Esophagus squamous epithelium (tissue), 5 donors: ENCODE measurements at places on chromosomes 5 and 9.

DNA sequence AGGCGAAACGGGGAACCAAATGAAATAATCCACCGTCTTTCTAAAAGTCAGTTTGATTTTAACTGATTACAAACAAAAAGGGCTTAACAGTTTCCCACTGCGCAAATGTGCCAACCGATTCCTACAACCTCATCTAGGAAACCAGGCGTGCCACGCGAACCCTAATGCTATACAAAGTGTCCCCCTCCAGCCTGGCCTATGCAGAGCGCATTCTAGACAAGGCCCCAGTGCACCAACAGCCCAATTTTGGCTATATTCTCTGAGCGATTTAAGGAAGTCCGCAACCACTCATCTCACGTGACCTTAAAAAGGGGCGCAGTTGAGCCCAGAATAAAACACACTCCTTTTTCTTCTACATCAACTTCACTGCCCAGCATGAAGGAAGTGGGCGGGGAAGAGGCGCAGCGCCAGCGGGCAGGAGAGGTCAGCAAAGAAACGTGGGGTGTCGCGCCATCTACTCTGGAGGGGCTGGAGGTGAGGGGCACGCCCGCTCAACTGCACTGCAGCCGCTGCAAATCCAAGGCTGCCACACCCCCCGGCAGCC, 779 bp downstream of the FAM13B start:
- peak; percentile 36 for DNase-seq

GRCh38 chr5:33736510-33736909, 155.3 kb downstream of the ADAMTS12 start:
- DNase-seq = no peak

- no peak for DNase-seq
Observed at GRCh38 chr5:32595118-32595517, 9.8 kb downstream of the SUB1 start.

DNA sequence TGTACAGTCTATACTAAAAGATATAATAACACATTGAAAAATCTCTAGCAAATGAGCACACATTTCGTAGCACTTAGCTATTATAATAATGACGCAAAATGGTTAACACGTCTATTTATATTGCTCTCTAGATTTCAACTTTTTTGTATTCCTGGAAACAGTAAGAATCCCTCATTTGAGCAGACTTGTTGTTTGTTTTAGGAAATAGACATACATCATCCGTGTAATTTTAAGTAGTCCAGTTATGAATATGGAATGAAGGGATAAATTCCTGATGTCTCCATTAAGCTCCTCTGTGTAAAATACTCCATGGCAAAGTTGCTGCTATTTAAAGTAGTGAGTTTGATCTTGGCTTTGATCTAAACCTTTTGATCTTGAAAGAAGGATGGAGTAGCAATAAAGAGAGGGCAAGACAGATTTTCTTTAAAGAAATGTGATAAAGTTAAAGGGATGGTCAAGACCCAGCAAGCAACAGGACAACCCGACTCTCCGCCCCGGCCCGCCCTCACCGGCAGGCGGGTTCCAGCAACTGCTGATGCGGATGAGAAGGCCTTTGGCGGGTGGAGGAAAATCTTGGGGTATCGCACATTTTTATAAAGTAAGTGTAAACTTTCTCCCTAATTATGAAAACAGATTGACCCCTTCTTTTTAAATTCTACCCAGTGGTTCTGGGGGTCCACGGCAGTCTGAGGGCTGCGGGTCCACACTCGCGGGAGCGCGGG, 277.4 kb downstream of the AOPEP start:
- no peak for DNase-seq

DNA sequence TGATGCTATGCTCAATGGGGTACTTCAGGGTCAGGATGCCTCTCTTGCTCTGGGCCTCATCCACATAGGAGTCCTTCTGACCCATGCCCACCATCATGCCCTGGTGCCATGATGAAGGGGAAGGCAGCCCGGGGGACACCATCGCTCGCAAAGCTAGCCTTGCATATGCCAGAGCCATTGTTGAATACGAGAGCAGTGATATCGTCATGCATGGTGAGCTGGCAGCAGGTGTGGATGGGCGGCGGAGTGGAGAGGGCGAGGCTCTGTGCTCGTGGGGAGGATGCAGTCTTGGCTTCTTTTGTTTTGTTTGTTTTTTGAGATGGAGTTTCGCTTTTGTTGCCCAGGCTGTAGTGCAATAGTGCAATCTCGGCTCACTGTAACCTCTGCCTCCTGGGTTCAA, 17.2 kb upstream of the SPZ1 start:
- no peak for DNase-seq

- no peak for DNase-seq
Observed at GRCh38 chr5:83104021-83104420, 26.7 kb downstream of the XRCC4 start.

- no peak for DNase-seq
Observed at GRCh38 chr5:172835290-172835993, 1.4 kb downstream of the ERGIC1 start.

DNA sequence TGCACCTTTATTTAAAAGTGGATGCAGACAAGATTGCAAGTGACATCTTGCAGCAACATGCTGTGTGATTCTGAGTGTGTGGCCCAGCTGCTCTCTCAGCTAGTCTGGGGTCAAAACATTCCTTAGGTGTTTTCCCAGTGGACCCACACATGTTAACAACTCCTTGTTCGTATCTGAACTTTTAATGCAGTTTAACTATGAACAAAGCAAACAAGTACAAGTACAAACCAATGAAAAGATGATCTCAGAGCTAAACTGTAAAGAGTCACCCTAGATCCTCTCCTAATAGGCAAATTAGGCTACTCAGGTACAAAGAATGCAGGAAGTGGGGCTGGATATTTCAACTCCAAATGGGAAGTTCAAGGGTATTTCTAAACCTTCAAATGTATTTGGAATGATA, 108.4 kb downstream of the ENTREP1 start:
- DNase-seq = no peak

GRCh38 chr9:524008-524407, 309.3 kb downstream of the DOCK8 start:
- no peak for DNase-seq

- DNase-seq = no peak
Observed at GRCh38 chr5:94345257-94345656, 273.1 kb downstream of the KIAA0825 start.

DNA sequence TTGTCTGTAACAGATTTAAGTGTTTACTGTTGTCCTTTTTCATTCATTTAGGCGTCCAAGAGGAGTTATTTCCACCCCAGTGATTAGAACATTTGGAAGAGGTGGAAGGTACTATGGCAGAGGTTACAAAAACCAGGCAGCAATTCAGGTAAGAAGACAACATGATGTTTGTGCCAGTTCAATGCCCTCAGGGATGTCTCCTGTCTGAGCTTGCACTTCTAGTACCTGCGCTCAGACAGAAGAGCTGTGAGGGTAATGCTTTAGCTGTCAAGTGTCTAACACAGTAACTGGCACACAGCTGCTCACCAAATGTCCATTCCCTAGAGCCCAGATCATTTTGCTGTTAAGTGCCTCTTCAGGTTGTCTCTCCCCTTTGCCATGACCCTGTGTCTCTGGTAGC, 14.2 kb upstream of the PHF2 start:
- DNase-seq = no peak

DNA sequence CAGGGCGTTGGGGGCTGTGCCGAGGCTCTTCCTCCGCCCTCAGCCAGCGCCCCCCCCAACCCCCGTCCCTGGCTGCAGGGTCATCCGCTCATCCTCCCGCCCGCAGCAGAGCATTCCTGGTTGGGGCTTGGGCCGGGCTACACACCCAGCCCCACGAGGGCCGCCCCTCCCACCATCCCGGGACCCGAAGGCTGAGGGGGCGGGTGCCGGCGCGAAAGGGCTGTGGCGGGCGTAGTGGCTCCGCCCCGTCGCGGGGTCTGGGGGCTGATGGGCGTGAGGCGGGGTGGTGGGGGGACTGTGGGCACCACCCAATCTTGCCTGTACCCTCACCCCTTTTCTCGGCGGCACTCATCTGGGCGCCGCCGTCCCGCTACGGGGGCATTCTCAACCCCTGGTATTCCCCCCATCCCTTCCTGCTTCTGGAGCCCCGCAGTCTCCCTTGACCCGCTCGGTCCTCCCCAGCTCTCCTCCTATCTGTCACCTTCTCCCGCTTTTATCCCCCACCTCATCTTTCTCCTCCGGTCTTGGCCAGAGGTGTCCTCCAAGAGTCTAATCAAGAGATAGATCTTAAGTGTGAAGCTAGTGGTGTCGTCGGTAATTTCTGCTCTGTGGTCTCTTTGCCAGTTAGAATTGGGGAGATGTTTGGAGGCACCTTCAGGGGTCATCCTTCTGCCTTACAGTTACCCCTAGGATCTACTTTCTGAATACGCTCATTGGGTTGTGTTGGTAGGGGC, 1.6 kb downstream of the FER start:
- DNase-seq = no peak

DNA sequence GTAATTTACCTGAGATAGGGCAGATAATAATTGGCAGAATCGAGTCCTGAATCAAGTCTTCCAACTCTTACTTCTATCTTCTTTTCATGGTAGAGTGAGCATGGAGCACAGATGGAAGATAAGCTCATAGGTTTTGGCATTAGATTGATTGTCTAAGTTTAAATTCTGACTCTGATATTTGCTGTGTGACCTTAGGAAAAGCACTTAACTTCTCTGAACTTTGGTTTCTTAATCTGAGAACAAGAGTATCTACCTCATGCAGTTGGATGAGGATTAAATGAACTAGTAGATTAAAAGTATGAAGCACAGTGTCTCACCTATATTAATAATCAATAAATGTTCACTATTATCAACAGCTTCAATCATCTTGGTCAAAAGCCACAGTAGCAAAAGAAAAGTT, 9.4 kb upstream of the ASTN2 start:
- DNase-seq = no peak

DNA sequence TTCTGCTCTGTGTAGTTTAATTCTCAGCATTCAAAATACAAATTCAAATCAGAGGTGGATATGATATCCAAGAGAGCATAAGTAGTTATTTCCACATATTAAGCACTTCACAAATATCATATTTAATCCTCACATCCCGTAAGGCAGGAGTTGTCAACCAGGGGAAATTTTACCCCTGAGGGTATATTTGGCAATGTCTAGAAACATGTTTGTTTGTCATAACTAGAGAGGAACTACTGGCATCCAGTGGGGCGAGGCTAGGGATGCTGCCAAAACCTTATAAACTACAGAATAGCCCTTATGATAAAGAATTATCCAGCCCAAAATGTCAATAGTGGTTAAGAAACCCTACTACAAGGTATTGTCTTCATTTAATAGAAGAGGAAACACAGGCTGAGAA, 619.4 kb downstream of the SLCO4C1 start:
- no peak for DNase-seq

DNA sequence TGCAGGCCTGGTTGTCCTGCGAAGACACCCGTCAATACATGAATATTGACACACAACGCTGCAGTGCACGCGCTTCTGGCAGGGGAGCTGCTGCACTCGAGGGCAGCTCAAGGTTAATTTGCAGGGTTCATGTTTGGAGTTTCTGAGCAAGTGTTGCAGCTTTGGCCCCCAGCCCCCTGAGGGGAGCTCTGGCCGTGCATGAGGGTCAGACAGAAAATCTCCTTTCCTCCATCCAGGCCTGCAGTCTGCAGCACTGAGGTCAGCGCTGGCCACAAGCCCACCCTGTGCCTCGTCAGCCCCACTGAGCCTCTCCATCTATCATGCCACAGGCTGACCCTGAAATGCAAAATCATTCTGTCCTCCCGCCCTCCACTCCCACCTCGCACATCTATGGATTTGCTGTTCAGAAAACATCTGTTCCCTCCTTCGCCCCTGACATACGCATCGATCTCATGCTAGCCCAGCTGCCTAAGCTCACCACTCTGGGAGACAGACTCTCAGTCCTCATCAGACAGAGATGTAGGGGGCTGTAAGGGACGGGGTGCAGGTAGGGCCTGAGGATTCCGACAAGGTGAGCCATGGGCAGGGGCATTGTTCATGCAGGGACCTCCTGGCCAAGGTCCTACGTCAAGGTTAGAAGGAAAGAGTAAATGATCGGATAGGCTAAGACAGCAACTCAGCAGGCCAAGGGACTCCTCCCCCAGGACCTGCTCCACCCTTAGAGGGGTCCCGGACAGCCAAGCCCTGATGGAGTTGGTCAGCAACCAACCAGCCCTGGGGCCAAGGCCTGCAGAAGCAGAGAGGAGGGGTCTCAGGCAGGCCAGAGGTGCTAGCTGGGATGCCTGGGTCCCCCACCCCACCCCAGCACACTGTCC, 125.1 kb downstream of the KCNIP1 start:
- DNase-seq = no peak

GRCh38 chr9:13719981-13720676, 440.6 kb upstream of the MPDZ start:
- DNase-seq = no peak

- DNase-seq = no peak
Observed at GRCh38 chr9:91477106-91477505, 53.5 kb upstream of the NFIL3 start.

- no peak for DNase-seq
Observed at GRCh38 chr9:129353697-129354336, 175.8 kb upstream of the IER5L start.
